ENCODE measurements at places on chromosomes 16 and 17. TPM values are rescaled to one million over a fixed set of nuclear protein-coding genes. Genes with fewer than 3 reads are reported as not detected.

- DNase-seq: peak; percentile 91
- peak overlapping the region; percentile 90 for H3K27ac ChIP-seq
- peaks cover 29% of the 10 kb centered on the region for H3K36me3 ChIP-seq
- no peaks in the 10 kb centered on the region for H3K27me3 ChIP-seq
- peaks cover 37% of the 10 kb centered on the region for H3K4me1 ChIP-seq
- peak overlapping the region; percentile 69 for H3K4me3 ChIP-seq
Observed at GRCh38 chr16:88569614-88569984, 604 bp upstream of the ZC3H18 start.

- H3K36me3 ChIP-seq: peaks cover 48% of the 10 kb centered on the region
- H3K27me3 ChIP-seq: no peaks in the 10 kb centered on the region
- no peak overlapping the region for H3K27ac ChIP-seq
Observed at GRCh38 chr17:68424861-68425260, 32.4 kb downstream of the WIPI1 start.

DNA sequence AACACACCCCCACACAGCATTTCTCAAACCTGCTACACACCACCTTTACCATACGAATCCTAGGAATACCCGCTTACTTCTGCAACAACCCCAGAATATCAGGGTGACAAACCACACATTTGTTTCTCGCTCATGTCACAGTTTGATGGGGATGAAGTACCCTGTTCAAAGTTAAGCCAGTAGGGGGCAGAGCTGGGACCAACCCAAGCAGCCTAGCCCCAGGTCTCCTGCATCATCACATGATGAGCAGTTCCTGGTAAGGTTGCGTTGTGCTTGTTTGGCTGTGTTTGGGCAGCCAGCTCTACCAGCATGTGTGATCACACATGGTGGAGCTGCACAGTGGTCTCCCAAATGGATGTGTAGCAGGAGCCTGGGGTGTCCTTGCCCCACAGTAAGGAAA is 103.6 kb upstream of the C16orf82 start:
- H3K27ac ChIP-seq: no peak overlapping the region
- H3K4me3 ChIP-seq: no peak overlapping the region
- no peaks in the 10 kb centered on the region for H3K4me1 ChIP-seq
- no peak for DNase-seq
- no peaks in the 10 kb centered on the region for H3K36me3 ChIP-seq
- H3K27me3 ChIP-seq: peaks cover 3% of the 10 kb centered on the region

- no peak overlapping the region for H3K4me3 ChIP-seq
- DNase-seq: peak; percentile 83
- no peak overlapping the region for H3K27ac ChIP-seq
- peaks cover 25% of the 10 kb centered on the region for H3K4me1 ChIP-seq
Observed at GRCh38 chr17:2792366-2793169, 3.7 kb upstream of the RAP1GAP2 start.

DNA sequence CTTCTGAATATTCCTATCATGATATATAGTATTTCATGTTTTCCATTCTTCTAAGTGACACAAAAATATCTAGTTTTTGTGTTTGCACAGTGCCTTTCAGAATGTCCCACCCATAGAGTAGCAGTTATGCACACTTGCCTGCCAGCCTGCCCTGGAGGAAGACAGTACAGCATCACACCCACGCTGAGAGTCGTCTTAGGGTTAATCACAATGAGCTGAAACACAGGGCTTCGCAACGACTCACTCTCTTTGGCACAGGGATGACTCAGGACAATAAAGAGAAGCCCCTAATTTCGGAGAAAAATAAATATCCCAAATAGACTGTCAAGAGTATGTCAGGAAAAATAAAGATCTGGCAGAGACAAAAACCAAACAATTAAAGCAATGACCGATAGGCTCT is 11.6 kb upstream of the NDUFAB1 start:
- H3K27ac ChIP-seq: no peak overlapping the region
- H3K27me3 ChIP-seq: no peaks in the 10 kb centered on the region
- H3K4me3 ChIP-seq: no peak overlapping the region
- H3K4me1 ChIP-seq: no peaks in the 10 kb centered on the region
- no peak for DNase-seq
- peaks cover 17% of the 10 kb centered on the region for H3K36me3 ChIP-seq

GRCh38 chr17:58328195-58329034 is at the start of gene TSPOAP1:
Gene TSPOAP1, minus strand, starts transcription at chr17:58328795. Its CDS starts 875 bp downstream, at chr17:58327920.
- peak within 1 kb of the TSS; percentile 96 for H3K4me3 ChIP-seq
- peak within 1 kb of the TSS; percentile 99 for H3K27ac ChIP-seq
- H3K27me3 ChIP-seq: no peaks in the 10 kb centered on the region
- peak; percentile 94 for DNase-seq
- peaks cover 21% of the 10 kb centered on the region for H3K36me3 ChIP-seq
- peaks cover 62% of the 10 kb centered on the region for H3K4me1 ChIP-seq

DNA sequence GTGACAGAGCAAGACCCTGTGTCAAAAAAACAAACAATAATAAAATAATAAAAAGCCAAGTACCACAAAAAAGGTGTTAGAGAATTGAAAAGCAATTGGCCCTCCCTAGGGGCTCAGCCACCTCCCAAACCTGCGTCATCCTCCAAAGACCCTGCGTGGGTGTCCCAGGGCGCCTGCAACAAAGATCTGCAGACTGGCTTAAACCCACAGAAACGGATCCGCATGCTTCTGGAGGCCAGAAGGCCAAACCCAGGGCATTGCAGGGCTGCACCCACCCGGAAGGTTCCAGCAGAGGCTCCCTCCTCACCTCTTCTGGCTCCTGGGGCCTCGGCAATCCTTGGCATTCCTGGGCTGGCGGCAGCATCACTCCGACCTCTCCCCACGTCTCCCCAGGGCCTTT is 1.5 kb downstream of the ENPP7 start:
- H3K27me3 ChIP-seq: peaks cover 2% of the 10 kb centered on the region
- H3K4me1 ChIP-seq: peaks cover 29% of the 10 kb centered on the region
- no peak for DNase-seq
- peak overlapping the region; percentile 58 for H3K4me3 ChIP-seq

DNA sequence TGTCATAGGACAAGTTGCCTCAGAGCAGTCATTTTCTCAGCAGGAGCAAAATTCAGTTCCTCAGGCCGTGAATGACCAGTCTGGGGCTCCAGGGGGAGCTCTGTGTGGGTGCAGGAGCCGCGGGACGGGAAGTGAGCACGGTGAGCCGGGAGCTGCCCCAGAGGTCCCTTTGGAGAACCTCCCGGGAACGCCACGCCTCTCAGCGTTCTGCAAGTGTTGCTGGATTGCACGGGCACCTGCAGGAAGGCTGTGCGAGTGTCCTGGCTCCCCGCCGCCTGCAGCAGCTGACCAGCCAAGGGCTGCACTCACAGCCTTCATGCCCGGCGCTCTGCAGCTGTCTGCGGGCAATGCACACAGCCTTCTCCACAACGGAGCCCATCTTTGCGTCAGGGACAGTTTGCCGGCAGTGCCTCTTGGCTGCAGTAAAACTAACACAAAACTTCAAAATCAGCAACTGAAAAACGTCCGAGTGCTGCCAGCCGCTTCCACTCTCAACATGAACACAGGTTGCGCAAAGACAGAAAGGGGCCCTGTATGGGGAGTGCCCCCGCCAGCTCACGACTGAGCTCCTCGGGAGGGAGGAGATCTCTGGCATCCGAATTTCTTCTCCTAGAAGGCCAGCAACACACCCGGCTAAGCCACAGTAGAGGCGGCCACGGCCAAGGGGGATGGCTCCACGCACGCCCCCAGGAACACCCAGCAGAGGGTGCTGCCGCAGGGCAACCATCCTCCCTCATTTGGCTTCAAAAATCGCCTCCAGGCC is 16.0 kb downstream of the NDUFAF8 start:
- H3K27me3 ChIP-seq: no peaks in the 10 kb centered on the region
- H3K36me3 ChIP-seq: no peaks in the 10 kb centered on the region
- DNase-seq: peak; percentile 86

DNA sequence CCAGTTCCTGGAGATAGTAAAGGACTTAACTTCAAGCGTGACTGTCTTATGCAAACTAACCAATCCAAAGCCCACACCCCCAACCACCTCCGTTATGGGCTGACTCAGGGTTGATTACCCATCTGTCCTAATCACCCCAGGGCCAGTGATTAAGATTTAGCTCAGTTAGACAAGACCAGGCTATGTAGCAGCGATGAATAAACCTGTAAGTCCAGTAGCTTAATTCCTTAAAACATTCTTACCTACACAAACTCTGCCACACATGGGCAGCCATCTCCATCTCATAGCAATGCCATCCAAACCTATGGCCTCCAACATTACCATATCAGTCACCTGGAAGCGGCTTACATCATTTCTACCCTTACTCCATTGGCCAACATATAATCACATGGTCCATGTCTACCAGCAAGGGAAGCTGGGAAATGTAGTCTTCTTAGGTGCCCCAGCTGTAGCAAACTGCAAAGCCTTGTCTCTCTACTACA is 266.7 kb downstream of the SHISA9 start:
- no peaks in the 10 kb centered on the region for H3K36me3 ChIP-seq
- no peaks in the 10 kb centered on the region for H3K27me3 ChIP-seq
- no peaks in the 10 kb centered on the region for H3K4me1 ChIP-seq
- H3K27ac ChIP-seq: no peak overlapping the region

DNA sequence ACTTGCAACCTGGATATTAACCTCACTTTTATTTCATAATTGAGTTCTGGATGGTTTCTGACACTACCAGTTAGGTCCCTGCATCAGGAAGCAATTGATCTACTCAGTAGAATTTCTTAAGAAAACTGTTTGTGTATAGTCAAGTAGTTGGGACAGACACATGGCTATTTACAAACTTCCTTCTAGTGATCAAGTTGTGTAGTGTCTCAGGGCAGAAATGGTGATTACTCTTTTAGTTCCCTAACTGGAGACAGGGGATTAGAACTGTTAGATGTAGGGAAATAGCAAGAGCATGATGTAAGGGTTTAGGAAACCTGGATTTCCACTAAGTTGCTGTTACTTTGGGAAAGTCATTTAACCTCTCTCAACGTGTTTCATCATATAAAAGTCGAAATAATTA is 30.4 kb downstream of the TMEM100 start:
- H3K4me1 ChIP-seq: peaks cover 3% of the 10 kb centered on the region
- no peaks in the 10 kb centered on the region for H3K36me3 ChIP-seq
- H3K4me3 ChIP-seq: no peak overlapping the region
- no peak overlapping the region for H3K27ac ChIP-seq

GRCh38 chr17:9115214-9116191 is 94.2 kb downstream of the NTN1 start:
- H3K27ac ChIP-seq: no peak overlapping the region
- DNase-seq: no peak
- no peaks in the 10 kb centered on the region for H3K36me3 ChIP-seq
- no peaks in the 10 kb centered on the region for H3K27me3 ChIP-seq
- H3K4me1 ChIP-seq: no peaks in the 10 kb centered on the region
- no peak overlapping the region for H3K4me3 ChIP-seq

GRCh38 chr16:50856991-50857390 is 115.1 kb downstream of the CYLD start:
- no peak overlapping the region for H3K4me3 ChIP-seq
- H3K27ac ChIP-seq: no peak overlapping the region
- DNase-seq: no peak

DNA sequence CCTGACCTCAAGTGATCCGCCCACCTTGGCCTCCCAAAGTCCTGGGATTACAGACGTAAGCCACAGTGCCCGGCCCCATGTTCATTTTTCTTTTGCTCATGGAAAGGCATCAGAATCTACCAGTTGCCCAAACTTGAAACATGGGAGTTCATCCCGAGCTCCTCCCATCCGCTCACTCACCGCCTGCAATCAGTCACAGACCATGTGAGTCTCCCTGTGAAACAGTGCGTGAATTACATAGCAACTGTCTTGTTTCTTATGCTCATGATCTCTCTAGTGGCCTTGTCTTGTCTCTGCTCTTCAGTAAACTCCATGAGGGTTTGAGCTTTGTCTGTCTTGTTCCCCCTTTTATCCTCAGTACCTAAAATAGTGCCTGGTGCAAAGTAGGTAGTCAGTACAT is 52.1 kb upstream of the TNRC6A start:
- no peaks in the 10 kb centered on the region for H3K36me3 ChIP-seq
- no peak overlapping the region for H3K27ac ChIP-seq
- no peak for DNase-seq
- no peak overlapping the region for H3K4me3 ChIP-seq
- no peaks in the 10 kb centered on the region for H3K4me1 ChIP-seq

GRCh38 chr16:48280546-48280945 is 33.2 kb upstream of the ABCC11 start:
- DNase-seq: no peak
- H3K4me3 ChIP-seq: no peak overlapping the region
- H3K27me3 ChIP-seq: no peaks in the 10 kb centered on the region
- H3K4me1 ChIP-seq: no peaks in the 10 kb centered on the region
- peaks cover 7% of the 10 kb centered on the region for H3K36me3 ChIP-seq

GRCh38 chr16:4313563-4314531 is 2.0 kb upstream of the GLIS2 start:
- H3K27ac ChIP-seq: no peak overlapping the region
- peaks cover 28% of the 10 kb centered on the region for H3K27me3 ChIP-seq
- H3K4me1 ChIP-seq: peaks cover 40% of the 10 kb centered on the region
- no peak for DNase-seq

DNA sequence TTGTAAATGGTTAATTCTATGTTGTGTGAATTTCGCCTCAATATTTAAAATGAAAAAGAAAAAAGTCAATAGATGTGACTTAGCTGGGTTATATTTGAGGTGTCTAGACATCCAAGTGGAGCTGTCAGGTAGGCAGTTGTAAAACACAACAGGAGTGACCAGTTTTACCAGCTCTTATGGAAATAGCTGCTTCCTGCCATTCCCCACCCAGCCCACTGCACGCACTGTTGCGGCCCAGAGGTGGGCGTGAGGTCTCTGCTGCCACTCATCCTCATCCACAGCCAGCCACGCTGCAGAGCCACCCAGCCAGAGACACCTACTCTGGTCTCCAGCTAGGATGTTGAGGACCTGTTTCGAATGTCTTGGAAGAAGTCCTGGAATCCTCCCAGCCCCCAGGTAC is 3.4 kb upstream of the CARD14 start:
- H3K27ac ChIP-seq: no peak overlapping the region
- H3K36me3 ChIP-seq: no peaks in the 10 kb centered on the region
- no peaks in the 10 kb centered on the region for H3K27me3 ChIP-seq
- no peaks in the 10 kb centered on the region for H3K4me1 ChIP-seq

- H3K4me3 ChIP-seq: no peak overlapping the region
- no peaks in the 10 kb centered on the region for H3K27me3 ChIP-seq
- no peak for DNase-seq
- H3K4me1 ChIP-seq: peaks cover 80% of the 10 kb centered on the region
- peak overlapping the region; percentile 36 for H3K27ac ChIP-seq
- no peaks in the 10 kb centered on the region for H3K36me3 ChIP-seq
Observed at GRCh38 chr16:24995469-24995868, 19.7 kb downstream of the ARHGAP17 start.

- no peak for DNase-seq
- no peak overlapping the region for H3K4me3 ChIP-seq
- H3K4me1 ChIP-seq: no peaks in the 10 kb centered on the region
- H3K27ac ChIP-seq: no peak overlapping the region
Observed at GRCh38 chr16:57773019-57773418, 29.3 kb downstream of the KIFC3 start.

- no peak overlapping the region for H3K4me3 ChIP-seq
- H3K27me3 ChIP-seq: no peaks in the 10 kb centered on the region
- no peaks in the 10 kb centered on the region for H3K4me1 ChIP-seq
- no peak overlapping the region for H3K27ac ChIP-seq
- DNase-seq: no peak
- no peaks in the 10 kb centered on the region for H3K36me3 ChIP-seq
Observed at GRCh38 chr17:6815775-6816174, 15.8 kb downstream of the TEKT1 start.

- H3K4me1 ChIP-seq: peaks cover 27% of the 10 kb centered on the region
- peaks cover 8% of the 10 kb centered on the region for H3K27me3 ChIP-seq
Observed at GRCh38 chr16:10178080-10178479, 4.1 kb downstream of the GRIN2A start.

FTO gene
- 74.6 TPM for total RNA-seq

HGS gene
- total RNA-seq: 62.3 TPM

TEKT5 gene
- total RNA-seq: not detected

P2RX1 gene
- total RNA-seq: 46.3 TPM

MYL4 gene
- total RNA-seq: 0.89 TPM

BCL6B gene
- 92.5 TPM for total RNA-seq

KRTAP4-5 gene
- total RNA-seq: not detected

ZACN gene
- not detected for total RNA-seq

Measured in spleen (tissue), 13 donors.